ENCODE measurements at places on chromosomes 2 and 18.

- DNase-seq, result no peak
These were observed 324.4 kb upstream of the TNP1 start for GRCh38 chr2:217184242-217184641.

DNA sequence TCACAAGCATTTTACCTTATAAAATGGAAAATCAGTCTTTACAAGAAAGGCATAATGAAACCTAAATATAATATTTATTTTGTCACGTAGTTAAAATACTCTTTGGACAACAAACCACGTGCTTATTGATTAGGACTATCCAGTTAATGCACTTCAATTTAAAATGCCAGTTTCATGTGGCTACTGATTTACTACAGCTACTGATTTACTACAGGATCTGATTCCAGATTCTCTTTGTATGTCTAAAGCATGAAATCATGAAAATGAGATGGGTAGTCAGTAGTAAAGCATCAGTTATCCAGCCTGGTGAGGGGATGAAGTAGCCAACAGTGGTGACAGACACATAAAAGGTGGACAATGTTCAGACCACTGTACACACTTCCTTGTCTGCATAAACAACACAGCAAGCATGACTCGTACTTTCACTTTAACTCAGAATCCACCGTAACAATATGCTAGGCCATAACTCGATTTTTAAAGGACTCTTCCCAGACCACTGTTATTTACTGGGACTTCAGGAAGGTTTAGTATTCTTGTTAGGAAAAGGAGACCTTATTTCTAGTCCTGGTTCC is 24.9 kb downstream of the ACAA2 start:
- no peak for DNase-seq

DNA sequence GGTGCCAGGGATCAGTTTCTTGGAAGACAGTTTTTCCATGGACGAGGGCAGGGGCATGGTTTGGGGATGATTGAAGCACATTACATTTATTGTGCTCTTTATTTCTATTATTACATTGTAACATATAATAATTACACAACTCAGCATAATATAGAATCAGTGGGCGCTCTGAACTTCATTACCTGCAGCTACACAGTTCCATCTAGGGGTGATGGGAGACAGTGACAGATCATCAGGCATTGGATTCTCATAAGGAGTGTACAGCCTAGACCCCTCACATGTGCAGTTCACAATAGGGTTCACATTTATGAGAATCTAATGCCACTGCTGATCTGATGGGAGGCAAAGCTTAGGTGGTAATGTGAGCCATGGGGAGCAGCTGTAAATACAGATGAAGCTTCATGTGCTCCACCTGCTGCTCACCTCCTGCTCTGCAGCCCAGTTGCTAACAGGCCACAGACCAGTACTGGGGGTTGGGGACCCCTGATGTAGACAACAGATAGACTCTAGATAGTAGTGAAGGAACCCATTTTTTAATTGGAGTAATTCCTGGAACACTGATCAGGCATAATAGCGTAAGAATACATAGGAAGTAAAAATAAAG is 41.5 kb upstream of the MC4R start:
- DNase-seq, result peak; percentile 79

GRCh38 chr2:153770359-153770991 is 101.2 kb upstream of the GALNT13 start:
- DNase-seq, result peak; percentile 64

DNA sequence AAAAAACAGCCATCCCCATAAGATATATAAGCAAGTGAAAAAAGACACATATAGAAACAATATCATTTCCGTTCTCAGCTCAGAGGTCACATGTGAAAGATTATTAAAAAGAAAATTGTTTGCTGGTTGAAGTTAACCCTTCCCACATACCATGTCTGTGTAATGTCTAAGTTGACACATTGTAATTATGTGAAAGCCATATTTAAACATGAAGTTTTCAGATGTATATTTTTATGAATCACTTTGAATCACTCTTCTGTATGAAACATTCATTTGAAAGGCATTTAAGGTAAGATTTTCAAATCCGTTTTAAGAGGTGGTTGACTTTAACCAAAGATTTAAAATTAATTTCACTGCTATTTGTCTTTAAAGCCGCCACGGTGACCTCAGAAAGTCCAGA is 441.9 kb downstream of the RND3 start:
- no peak for DNase-seq

DNA sequence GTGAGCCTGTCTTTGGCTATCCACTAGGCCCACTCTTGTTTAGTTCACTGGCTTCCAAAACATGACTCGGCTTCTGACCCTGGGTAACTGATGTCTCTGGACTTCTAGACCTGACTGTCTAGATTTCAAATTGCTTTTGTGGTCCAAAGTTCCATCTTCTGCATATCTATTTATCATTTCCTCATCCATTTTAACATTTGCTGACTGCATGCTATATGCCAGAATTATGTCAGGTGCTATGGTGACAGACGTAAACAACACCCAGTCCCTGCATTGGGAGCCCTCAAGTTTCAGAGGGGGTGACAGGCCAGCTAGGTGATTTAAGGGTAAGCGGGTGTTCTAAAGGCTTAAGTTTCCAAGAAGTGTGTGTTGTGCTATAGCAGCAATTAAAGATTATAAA is 140.9 kb downstream of the PIEZO2 start:
- DNase-seq, result no peak

DNA sequence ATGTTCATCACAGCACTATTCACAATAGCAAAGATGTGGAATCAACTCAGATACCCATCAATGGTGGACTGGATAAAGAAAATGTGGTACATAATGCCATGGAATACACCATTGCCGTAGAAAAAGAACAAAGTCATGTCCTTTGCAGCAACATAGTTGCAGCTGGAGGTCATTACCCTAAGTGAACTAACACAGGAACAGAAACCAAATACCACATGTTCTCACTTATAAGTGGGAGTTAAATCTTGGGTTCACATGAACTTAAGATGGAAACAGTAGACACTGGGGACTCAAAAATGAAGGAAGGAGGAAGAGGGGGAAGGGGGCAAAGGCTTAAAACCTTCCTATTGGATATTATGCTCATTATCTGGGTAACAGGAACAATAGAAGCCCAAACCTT is 228.1 kb upstream of the RAB6C start:
- DNase-seq, result peak; percentile 7

DNA sequence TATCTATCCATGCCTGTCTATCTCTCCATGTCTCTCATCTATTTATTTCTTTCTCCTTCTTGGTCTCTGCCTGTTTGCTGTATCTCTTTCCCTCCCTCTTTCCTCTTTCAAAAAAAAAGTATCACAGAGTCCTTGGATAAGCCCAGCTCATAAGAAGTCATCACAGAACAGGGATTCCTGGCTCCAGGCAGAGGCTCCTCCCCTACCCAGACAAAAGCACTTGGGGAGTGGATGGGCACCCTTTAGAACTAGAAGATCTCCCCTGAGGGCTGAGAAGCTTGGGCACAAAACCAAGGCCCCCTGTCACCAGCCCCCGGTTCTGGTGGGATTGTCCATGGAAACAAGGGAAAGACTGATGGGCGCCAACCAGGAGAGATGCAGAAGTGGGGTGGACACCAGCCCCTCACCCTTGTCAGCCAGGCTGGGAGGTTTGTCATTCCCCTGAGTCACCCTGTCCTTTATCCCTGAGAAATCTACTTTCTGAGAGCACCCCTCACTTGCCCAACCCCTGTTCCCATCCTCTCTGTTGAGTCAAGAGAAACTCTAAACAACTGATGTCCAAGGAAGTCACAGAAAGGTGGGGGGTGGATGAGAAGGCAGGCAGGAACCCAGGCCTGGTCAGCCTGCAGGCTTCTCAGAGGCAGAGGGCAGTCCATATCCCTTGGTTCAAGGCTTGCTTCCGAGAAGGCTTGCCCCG is 127.1 kb downstream of the TNS1 start:
- no peak for DNase-seq

DNA sequence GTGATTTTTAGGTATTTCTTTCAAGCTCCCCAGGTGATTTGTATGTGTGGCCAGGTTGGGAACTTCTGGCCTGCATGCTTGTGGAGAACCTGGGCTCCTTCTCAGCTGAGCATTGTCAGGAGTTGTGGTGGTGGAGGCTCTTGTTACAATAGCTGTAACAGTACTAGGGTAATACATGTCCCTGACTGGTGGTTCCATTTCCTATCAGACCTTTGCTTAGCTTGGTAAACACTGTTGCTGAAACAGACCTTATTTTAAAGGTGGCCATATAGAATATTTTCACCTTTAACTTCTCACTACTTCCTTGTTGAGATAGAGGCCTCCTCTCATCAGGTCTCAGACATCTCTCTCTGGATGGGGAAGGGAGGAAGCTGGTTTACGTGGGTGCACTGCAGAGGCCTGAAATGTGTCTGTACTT is 79.2 kb downstream of the SETBP1 start:
- DNase-seq, result no peak

- no peak for DNase-seq
These were observed 83.8 kb downstream of the AGAP1 start for GRCh38 chr2:235577404-235578330.

DNA sequence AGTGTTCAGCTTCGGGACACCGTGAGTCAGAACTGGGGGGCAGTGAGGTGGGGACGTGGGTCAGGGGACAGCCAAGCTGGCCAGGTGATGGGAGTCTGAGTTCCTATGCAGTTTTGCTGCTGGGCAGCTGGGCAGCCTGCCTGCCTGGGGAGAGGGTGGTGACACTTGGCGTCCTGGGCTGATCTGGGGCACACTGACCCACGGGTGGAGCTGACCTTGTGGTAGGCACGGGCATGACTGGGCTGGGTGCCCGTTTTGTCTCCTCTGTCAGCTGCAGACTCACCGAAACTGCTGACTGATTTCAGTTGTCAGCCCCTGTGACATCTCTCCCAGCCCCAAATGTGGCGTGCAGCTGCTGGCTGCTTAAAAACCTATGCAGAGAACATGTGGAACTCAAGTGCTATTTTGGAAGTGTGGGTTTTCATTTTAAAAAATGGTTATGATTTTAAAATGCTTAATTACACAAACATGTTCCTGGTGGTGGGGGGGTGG is 32.6 kb upstream of the E2F6 start:
- DNase-seq, result no peak

DNA sequence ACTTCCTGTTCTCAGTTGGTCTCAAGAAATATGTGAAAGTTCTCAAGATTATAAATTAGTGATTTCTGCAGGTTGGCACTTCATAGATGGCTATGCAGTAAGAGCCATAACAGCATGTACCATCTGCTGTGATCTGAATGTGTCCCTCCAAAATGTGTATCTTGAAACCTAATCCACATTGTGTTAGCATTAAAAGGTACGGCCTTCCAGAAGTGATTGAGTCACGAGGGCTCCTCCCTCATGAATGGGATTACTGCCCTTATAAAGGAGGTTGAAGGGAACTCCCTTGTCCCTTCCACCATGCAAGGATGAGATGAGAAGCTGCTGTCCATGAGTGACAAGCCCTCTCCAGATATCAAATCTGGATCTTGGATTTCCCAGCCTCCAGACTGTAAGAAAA is 45.0 kb downstream of the METTL4 start:
- DNase-seq, result no peak

- DNase-seq, result peak; percentile 81
These were observed 430 bp upstream of the CELF4 start for GRCh38 chr18:37565977-37566478.

- no peak for DNase-seq
These were observed 8.5 kb downstream of the TYW5 start for GRCh38 chr2:199946836-199947235.

GRCh38 chr18:11500153-11501122 is 109.0 kb upstream of the SLC35G4 start:
- DNase-seq, result no peak

GRCh38 chr2:101151859-101152271 is 683 bp upstream of the TBC1D8 start:
- no peak for DNase-seq

DNA sequence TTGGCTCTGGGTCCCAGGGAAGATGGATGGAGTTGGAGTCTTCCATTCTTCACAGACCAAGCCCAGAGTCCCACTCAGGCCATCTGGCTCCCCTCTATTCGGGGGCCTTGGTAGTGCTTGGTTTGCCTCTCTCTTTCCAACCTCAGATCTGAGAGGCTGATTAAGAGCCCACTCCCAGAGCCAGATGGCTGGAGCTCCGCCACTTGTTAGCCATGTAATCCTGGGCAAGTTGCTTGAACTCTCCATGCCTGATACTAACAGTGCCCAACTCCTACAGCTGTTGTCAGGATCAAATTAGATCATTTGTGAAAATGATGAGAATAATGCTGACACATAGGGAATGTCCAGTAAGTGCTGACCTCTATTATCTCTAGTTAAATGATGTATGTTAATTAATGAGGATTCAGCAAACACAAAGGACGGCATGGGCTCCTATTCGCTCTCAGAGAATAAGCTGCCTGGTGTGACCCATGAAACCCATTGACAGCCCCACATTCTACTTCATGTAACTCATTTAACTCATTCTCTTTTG is 46.6 kb upstream of the SLC14A1 start:
- DNase-seq, result no peak

GRCh38 chr2:224098481-224099230 is 59.6 kb upstream of the SERPINE2 start:
- DNase-seq, result no peak

DNA sequence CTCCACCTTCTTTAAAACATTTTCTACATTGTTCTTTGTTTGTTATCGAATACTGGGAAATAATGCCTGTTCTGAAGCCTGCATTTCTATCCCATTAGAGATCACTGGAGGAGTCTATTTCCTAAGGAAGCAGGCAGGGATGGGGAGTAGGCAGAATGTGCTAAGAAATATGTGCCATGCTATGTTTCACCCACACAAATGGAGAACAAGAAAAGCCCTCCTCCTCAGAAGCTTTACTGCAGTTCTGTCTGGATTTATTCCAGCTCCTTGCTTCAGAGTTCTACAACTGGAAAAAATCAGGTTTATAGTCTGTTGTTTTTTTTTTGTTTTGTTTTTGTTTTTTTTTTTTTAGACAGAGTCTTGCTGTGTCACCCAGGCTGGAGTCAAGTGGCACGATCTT is 825.1 kb downstream of the SLC4A3 start:
- DNase-seq, result no peak

GRCh38 chr18:35121531-35121930 is 80.3 kb downstream of the MAPRE2 start:
- no peak for DNase-seq

DNA sequence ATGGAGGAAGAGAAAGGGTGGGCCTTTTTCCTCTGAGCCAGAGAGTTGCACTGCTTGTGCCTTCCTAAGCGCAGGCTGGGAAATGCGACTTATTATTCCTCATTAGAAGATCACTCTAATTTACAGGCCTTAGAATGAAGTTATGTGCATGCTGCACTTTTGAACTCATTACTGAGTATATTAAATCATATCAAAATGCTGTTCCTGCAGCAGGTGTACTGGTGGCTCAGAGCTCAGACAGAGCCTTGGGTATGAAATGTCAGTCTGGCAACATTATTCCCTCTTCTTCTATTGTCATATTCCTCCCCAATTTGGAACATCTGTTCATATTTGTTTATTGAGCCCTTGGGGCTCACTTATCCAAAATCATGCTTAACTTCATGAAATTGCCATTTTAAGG is 85.5 kb downstream of the ADCYAP1 start:
- no peak for DNase-seq

DNA sequence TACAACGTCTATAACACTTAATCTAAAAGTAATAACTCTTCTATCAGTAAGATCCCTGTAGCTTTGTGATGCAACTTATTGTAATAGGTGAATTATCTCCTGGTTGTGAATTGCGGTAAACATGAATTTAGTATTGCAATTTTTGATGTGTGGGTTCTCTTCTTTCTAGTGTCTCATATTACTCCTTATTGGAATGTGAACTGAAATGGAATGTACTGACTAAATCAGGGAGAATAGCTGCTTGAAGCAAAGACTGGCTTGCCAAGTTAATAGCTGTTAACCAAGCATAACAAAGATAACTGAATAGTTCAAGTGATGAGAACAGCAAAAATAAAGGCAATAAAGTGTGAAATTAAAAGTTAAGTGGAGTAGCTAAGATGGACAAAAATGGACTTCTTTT is 60.5 kb upstream of the TFPI start:
- no peak for DNase-seq

Data from endodermal cell (in vitro differentiated cells).